Glomerular endothelial cell (primary cell): ENCODE measurements at places on chromosomes 12 and 14. TPM values are rescaled to one million over a fixed set of nuclear protein-coding genes. Genes with fewer than 3 reads are reported as not detected.
A peak's percentile ranks its signal among the peaks of the same experiment; 100 is the strongest.

The RPGRIP1 gene
- total RNA-seq, result not detected in 2 replicates

GRCh38 chr12:119176267-119177055, 2.3 kb upstream of the HSPB8 start:
- DNase-seq, result no peak

GRCh38 chr12:45675534-45675933, 54.0 kb upstream of the ARID2 start:
- DNase-seq, result no peak

DNA sequence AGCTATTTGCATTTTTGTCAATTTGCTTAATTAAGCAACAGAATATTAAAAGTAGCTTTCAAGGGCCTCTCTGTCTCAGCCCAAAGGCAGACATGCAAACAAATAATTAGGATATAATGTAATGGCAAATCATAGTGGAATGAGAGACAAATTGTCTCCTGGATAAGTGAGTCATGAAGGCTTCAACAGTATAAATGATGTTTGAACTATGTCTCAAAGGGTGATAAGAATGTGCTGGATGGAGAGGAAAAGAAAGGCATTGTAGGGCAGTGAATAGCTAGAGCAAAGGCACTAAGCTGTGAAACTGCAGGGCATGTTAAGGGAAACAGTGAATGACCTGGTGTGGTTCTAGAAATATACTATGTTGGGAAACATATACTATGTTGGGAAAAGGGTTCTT, 53.5 kb upstream of the PPP1R12A start:
- DNase-seq, result no peak

DNA sequence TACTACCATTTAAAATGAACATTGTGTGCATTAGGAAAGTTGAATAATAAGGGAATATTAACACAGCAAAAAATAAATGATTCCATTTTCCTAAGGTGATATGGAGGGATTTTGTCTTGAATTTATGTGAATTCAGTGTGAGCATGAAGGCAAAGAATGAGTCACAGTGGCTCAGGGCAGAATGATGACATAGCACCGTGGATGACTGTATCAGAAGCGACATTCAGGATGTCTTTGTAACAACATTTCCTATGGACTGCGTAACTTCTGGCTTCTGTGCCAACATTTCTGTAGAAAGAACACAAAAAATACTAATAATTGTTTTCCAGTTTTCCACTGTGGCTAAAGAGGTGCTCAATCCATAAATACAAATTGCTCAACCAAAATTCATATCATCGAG, 54.6 kb downstream of the TTC8 start:
- DNase-seq, result peak; percentile 87
